ENCODE measurements at places on chromosomes 3 and 15.
A peak's percentile ranks its signal among the peaks of the same experiment; 100 is the strongest.

GRCh38 chr15:51131596-51132290 is 37.0 kb upstream of the TNFAIP8L3 start:
- no peak for DNase-seq

DNA sequence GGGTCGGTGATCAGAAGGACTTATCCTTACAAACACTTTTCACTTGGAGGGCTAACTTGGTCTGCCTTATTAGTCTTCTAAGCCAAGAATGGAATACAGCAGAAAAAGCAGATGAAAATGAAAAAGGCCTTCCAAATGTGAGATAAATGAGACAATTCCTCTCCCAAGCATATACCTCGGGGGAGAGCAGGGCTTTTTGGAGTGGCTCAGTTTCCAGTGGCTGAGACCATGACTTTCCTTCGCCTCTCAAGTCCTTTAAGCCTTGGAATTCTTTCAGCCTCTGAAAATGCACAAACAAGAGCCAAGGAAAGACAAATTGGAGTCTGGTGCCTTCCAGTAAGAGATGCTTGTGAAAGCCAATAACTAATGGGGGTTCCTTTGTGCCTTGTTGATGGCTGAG is 130.9 kb downstream of the DTWD1 start:
- no peak for DNase-seq

DNA sequence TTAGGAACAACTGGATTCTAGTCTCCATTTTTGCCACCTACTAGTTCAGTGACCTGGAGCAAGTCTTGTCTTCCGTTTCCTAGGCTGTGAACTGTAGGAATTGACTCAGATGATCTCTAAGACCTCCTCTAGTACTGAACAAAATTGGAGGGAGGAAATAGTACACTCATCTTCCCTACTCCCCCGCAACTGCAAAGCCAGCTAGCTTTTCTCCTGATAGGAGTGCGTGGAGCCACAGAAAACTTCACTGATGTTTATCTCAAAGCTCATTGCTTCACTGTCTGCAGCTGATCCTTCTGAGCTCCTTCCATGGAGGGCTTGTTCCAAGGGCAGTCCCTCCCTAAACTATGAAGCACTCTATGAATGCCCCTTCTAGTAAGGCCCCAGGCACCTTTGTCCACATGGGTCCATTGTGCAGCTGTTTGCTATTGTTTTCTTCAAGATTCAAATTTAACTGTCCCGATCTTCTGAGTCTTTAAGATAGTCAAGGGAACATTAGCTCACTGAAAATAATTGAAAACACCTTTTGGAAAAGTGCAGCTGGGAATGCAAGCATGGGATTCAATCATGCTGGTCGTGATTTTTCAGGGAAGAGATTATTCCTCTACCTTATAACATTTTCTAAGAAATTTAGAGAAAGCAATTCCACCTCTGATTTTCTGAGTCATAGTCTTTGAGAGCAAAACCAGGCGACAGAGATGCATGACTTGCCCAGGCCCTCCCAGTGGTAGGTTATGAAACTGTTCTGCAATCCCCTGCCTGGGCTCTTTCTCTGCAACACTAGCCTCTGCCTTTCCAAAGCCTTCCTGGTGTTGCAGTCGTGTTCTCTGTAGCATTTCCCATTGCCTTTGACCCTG is 24.3 kb downstream of the FILIP1L start:
- no peak for DNase-seq

- DNase-seq, result no peak
These were observed 60.3 kb upstream of the TRA2B start for GRCh38 chr3:185998136-185998535.

GRCh38 chr3:152202976-152203626 is 65.6 kb upstream of the MBNL1 start:
- no peak for DNase-seq

GRCh38 chr15:57561041-57561711 is 30.5 kb upstream of the MYZAP start:
- DNase-seq, result peak; percentile 17

DNA sequence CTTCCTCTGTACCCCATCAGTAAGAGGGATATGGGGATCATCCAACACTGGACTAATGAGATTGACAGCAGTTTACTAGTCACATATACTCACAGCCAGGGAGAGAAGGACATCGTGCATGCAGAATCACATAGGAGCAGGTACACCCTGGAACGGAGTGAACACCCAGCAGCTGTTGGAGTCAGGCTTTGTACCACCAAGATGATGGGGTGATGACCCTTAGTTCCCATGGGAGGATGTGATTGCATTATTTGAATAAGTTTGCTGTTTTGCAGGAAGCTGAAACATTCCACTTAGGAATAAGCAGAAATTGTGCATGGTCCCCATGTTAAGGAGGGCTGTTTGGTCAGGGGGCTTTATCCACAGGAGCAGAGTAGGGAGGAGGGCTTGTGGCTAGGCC is 482.7 kb upstream of the PDZRN3 start:
- no peak for DNase-seq

GRCh38 chr3:140753865-140754754 is 76.2 kb downstream of the TRIM42 start:
- no peak for DNase-seq

DNA sequence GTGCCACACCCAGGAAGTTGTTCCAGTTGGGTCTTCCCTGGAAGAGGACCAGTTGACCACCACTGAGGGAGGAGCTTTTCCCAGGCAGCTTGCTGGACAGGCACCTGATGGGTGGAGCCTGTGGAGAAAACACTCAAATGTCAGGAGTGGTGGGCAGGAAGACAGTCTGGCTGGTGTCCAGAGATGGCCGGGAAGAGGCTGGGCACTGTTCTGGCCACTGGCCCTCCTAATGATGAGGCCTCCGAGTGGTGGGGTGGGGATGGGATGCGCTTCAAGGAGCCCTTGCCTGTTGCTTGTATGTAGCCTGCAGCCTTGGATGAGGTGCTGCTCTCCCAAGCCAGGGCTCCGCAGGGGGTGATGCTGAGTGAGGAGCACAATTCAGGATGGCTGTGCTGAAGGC is 12.3 kb downstream of the PLEKHO2 start:
- DNase-seq, result no peak

GRCh38 chr3:84962415-84962814 is 3.6 kb downstream of the CADM2 start:
- DNase-seq, result no peak

- DNase-seq, result no peak
These were observed 48.8 kb downstream of the ACAP2 start for GRCh38 chr3:195394024-195394423.

DNA sequence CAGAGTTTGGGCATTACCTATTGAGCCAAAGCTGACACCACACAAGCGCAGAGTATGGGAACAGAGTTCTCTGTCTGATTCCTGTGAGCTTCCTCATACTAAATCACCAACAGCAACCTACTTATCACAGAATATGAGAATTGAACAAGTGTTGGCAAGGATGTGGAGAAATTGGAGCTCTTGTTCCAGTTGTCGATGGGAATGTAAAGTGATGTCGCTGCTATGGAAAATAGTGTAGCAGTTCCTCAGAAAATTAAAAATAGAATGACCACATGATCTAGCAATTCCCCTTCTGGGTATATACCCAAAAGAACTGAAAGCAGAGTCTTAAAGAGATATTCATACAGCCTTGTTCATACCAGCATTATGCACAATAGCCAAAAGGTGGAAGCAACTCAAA is 33.4 kb downstream of the CD86 start:
- no peak for DNase-seq
